ENCODE measurements at places on chromosomes 16 and 17.

- no peak for DNase-seq
These were observed 11.5 kb upstream of the PRSS54 start for GRCh38 chr16:58306327-58306726.

- DNase-seq, result no peak
These were observed 5.7 kb upstream of the B9D1 start for GRCh38 chr17:19368229-19368628.

DNA sequence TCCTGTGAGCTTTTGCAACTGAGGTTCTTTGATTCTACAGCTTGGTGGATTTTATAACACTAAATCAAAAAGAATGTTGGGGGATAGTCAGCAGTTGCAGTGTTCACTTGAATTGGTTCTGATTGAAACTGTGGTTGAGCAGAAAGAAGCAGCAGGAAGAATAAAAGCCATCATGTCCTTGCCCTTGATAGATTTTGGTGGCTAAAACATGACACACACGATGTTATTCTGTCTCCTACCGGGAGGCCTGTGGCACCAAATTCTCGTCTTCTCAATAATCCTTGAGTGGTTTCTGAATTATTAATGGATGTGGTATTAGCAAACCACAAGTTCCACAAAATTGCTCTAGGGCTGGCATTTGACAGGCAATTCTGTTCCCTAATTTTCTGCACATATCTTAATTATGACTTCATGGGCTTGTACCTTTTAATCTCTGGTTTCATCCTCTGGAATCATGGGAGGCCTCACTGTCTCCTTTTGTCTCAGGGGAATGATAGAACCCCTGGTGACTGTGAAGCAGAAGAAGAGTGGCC, 338.2 kb downstream of the SNX29 start:
- DNase-seq, result no peak

DNA sequence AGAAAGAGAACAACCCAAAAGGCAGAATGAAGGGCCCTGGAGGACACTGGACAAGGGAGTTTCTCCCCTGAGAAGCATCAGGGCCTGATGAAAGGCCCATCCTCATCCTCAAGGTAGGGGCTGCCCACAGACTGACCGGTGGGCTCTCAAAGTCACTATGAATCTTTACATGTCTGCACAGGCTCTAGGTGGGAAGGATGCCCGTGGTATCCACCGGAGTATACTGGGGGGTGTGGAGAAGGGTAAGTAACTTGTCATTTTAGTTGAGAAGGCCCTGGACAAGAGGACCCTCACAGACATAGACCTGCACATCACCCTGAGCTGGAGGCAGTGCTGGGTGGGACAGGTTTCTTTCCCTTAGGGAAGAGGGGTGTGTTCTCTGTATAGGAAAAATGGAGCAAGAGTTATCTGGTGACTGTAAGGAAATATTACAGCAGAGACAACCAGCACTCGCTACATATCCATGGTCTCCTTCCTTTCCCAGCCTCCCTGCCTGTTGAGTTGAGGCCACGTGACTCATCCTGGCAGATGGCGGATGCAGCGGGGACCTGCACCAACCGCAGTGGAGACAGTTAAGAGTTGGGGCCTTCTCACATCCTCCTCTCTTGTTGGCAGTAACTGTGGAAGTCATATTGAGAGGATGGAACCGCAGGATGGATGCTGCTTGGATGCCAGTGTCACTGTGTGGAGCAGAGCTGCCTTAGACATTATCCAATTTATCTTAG, 45.6 kb upstream of the KCNJ12 start:
- DNase-seq, result no peak

GRCh38 chr16:31467151-31467773, 4.7 kb upstream of the TGFB1I1 start:
- DNase-seq, result no peak

DNA sequence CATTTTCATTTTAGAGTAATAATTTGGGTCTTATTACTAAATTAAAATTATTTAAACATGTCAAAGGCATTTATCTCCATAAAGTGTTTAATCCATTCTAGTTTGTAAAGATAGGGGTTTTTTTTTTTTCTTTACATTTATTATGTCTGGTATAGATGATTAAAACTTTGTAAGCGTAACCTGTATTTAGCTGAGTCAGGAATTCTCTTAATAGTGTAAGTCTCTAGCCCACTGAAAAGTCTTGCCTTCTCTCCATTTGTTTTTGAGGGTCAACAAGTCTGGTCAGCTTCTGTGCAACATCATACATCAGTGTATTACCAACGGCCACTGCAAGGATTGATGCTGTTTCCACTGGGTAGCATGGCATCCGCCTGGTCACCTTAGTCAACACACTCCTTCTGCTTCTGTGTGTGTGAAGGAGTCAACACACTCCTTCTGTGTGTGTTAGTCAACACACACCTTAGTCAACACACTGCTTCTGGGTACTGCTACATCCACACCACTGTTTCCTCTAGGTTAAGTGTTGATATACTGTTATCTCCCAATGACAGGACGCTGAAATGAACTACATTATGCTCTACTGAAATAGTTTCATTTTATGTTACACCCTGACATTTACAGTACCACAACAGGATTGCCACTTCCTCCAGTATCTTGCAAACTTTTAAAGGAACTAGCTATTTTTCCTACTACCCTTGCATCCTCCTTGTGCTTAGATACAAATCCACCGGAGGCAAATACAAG, 37.3 kb upstream of the VWA3A start:
- no peak for DNase-seq

DNA sequence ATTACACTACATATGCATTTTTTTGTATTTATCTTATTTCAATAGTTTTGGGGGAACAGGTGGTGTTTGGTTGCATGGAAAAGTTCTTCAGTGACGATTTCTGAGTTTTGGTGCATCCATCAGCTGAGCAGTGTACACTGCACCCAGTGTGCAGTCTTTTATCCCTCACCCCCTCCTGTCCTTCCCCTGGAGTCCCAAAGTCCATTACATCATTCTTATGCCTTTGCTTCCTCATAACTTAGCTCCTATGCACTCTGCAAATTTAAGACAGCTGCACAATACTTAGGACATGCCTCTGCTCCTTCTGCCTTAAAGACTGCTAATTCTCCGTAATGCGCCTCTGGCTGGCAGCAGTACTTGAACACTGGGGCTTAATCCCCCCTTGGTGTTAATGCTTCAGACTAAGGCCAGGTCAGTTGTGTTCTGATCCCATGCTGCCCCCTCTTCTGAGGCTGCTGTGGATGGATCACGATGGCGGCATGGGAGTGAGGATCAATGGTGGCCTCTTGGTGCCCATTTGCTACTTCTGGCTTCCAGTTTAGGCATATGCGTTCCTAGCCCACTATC, 146.2 kb downstream of the PARN start:
- DNase-seq, result no peak

DNA sequence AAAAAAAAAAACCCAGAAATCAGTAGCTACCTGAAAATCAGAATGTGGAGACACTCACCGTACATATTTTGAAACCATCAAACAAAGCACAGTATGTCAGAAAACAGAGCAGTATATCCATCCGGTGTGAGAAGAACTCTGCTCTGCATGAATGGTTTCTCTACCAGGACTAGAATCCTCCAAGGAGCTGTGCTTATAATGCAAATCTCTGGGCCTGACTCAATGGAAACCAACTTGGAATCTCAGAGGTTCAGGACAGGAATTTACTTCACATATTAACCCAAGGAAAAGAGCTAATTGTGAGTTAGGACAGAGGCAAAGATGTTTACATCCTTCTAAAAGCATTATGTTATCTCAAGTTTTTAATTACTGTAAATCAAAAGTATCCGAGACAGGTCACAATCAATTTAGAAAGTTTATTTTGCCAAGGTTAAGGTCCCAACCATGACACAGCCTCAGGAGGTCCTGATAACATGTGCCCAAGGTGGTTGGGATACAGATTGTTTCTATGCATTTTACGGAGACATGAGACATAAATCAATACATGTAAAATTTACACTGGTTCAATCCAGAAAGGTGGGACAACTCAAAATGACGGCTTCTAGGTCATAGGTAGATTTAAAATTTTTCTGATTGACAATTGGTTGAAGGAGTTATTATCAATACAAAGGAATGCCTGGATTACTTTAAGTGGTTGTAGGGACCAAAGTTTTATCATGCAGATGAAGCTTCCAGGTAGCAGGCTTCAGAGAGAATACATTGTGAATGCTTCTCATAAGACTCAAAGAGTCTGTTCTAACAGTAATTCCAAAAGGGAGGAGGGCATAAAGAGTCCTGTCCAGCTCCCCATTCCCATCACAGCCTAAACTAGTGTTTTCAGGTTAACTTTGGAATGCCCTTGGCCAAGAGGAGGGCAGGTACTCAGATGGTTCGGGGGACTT, 164.1 kb downstream of the CDH8 start:
- DNase-seq, result no peak

DNA sequence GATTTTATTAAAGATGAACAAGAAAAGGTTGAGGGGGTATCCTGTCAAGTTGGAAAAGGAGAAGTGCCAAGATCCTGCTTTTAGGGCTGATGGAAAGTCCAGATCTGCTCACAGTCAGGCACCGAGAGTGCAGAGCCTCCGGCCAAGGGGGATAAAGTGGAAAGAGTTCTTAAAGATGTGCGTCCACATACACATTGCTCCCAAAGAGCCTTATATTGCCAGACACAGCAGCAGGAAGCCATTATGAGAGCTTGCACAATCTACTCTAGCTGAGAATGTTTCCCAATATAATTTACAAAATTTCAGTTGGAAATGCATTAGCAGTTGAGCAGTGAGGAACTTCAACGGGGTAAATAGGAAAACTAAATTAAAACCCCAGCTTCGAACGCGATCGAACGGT, 95.6 kb downstream of the SALL1 start:
- no peak for DNase-seq

DNA sequence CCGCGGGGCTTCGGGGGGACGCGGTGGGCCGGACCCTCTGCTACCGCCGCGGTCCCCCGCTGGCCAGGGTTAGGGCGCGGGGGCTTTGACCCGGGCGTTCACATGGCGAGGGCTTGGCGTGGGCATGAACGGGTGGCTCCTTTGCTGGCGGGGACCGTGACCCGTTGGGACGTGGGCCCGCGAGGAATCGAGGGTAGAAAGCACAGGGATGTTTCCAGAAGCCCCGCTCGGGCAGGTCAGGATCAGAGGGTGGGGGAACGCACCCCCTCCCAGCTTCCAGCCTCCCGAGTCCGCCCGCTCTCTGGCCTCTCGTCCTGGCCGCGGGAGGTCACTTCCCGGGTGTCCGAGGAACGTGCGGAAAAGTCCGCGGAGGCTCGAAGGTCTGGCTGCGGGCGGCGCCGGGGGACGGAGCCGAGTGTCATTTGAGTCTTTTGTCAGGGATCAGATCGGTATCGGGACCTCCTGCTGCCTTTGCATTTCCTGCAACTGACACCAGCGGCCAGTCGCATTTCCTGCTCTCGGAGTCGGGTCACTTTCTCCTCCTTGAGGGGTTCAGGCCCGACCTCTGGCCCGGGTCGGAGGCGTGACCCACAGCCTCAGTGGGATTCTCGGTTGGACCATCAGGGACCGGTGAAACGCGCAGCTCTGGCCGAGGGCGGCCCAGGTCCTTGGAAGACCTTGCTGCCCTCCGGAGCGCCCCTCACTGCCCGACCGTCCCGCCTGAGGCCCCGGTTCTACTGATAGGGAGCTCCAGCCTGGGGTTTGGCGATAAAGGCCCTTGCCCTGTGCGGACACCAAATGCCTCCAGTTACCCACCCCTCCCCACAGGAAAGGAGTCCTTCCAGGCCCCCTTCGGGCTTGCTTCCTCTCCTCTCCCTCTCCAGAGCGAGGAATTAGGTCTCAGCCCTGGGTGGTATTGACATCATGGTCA, 702 bp upstream of the WNT3 start:
- DNase-seq, result no peak

GRCh38 chr17:17206913-17207335, 791 bp upstream of the PLD6 start:
- no peak for DNase-seq

DNA sequence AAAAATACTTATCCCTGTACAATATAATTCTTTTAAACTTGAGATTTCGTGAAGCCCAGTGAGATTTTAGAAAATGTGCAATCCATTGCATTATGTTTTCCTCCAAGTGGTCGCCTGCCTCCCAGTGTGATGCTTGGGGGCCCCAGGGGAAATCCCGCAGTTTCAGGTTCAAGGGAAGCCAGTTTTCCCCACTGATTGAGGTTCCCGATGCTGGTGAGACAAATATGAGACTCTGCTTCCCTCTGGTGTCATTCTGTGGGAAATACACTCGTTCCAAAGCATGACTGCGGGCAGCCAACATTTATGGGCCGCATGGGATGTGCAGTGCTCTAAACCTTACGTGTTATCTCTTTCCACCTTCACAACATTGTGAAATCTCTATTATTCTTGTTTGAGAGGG, 200.8 kb downstream of the PRKCB start:
- DNase-seq, result peak; percentile 4

- no peak for DNase-seq
These were observed 251.4 kb downstream of the SOX9 start for GRCh38 chr17:72372185-72372584.

DNA sequence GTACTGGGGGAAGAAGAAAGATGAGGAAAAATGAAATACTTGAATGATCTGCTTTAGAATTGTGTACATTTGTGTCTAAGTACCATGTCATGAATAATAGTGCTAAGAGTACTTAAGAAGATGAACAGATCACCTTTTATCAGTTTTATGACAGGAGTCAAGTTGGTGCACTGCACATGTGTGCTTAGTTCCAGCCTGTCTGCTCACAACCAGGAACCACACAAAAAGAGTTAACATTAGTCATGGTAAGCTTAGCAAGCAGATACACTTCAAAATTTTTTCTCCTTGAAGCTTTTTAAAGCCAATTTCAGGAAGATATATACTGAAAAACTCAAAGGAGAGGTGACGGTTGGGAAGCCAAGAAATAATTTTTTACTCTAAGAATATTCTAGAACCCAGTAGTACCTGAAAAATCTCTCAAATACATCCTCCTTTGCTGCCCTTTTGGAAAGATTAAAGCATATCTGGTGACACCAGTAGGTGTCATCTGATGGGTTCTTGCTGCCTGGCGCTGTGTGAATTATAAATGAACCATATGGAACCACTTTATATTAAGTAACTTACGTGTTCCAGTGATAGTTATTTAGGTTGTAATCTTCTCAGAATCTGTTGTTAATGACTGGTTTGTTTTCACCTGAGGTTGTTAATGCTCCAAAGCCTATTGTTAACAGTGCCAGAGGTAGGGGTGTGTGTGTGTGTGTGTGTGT, 93.4 kb downstream of the MSI2 start:
- no peak for DNase-seq

DNA sequence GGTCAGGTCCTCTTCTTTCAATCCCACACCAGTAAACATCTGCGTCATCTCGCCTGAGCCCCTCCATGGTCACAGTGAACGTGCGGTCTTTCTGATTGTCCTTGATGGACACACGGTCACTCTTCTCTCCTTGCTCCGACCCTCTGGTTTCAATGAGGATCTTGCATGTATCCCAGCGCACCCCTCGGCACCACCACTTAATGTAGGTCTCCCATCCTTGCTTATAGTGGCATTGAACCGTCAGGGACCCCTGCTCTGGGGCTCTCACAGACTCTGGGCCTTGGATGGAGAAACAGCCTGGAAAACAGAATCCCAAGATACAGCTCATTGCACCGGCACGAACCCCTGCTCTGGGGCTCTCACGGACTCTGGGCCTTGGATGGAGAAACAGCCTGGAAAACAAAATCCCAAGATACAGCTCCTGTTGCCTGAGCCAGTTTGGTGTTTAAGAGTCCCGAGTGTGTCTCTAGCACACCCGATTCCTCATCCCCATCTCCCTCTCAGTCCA, 5.4 kb downstream of the CD300LB start:
- no peak for DNase-seq
